ENCODE measurements at places on chromosomes 7 and 10.
A peak's percentile ranks its signal among the peaks of the same experiment; 100 is the strongest.

- no peak for DNase-seq
Observed at GRCh38 chr10:43204943-43205671, 61.8 kb downstream of the RASGEF1A start.

- DNase-seq = no peak
Observed at GRCh38 chr7:81937091-81937490, 167.2 kb upstream of the HGF start.

- DNase-seq = no peak
Observed at GRCh38 chr7:50022991-50023390, 70.1 kb downstream of the ZPBP start.

DNA sequence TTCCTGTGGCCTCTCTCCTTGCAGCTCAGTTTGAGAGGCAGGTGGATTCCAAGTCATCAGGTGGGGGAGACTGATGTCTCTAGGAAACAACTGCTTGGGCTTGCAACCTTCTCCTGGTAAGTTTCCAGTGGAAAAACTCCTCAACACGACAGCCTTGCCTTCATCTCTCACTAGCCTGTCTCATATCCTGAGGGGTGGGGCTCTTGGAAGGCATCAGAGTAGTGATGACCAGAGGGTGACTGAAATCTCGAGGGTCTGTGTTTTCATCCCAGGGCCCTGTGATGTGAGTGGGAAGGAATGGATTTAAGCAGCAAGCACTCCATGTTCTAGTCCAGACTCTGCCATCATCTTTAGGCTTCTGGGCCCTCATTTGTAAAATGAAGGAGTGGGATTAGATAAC lies 107.0 kb downstream of the NRP1 start:
- no peak for DNase-seq

- DNase-seq = no peak
Observed at GRCh38 chr10:19713159-19713558, 103.1 kb upstream of the PLXDC2 start.

GRCh38 chr10:119103903-119104653 lies at the start of gene DENND10:
Gene DENND10 (plus strand): TSS chr10:119104113. CDS start chr10:119104143, 30 bp downstream.
- peak; percentile 64 for DNase-seq

- no peak for DNase-seq
Observed at GRCh38 chr7:34211018-34211417, 305.7 kb downstream of the BMPER start.

GRCh38 chr10:79293841-79294581 lies 53.3 kb upstream of the PPIF start:
- no peak for DNase-seq
